ENCODE measurements at places on chromosomes 4 and X. TPM values are rescaled to one million over a fixed set of nuclear protein-coding genes. Genes with fewer than 3 reads are reported as not detected.

DNA sequence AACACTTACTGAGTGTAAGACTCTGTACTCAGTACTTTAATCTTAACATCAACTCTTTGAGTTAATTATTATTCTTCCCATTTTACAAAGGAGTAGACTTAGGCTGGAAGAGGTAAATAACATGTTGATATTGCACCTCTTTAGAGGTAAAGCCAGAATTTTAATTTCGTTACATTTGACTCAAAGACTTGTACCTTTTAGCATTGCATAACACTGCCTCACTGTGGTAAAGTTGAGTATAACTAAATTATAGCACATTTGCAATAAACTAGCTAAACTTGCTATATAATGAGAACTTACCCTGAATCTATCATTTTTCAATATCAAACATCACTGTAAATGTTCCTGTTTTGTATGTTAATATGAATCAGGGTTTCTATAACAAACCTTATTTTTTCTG, 218.5 kb downstream of the PRR32 start:
- H3K4me3 ChIP-seq = no peak overlapping the region
- no peaks in the 10 kb centered on the region for H3K4me1 ChIP-seq
- DNase-seq = no peak
- no peaks in the 10 kb centered on the region for H3K36me3 ChIP-seq
- H3K27ac ChIP-seq = no peak overlapping the region

DNA sequence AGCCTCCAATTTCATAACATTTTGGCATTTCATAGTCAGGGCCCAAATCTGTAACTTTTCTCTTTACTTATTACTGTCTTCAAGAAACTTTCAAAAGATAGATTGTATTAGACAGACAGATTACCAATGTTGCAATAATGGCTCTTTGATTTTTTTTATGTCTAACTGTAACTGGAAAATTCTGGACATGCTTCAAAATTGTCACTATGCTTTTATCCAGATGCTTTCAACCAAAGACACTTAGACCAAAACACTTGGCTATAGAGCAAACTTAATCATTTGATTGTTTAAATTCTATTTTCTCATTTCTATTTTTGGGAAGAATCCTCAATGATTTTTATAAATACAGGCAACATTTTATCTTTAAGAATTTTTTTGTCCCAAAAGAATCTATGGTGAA, 10.4 kb downstream of the ZXDA start:
- no peak for DNase-seq
- no peaks in the 10 kb centered on the region for H3K36me3 ChIP-seq
- no peak overlapping the region for H3K4me3 ChIP-seq
- H3K4me1 ChIP-seq = no peaks in the 10 kb centered on the region
- no peaks in the 10 kb centered on the region for H3K27me3 ChIP-seq
- no peak overlapping the region for H3K27ac ChIP-seq

DNA sequence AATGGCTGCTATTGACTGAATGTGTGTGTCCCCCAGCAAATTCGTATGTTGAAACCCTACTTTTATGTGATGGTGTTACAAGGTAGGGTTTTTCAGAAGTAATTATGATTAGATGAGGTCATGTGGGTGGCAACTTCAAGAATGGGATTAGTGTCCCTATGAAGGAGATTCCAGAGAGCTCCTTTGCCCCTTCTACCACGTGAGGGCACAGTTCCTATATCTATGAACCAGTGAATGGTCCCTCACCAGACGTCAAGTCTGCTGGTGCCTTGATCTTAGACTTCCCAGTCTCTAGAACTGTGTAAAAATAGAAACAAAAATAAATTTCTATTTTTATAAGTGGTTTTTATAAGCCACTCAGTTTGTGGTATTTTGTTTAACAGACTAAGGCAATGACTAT, 1137.6 kb upstream of the IGFBP7 start:
- no peak overlapping the region for H3K27ac ChIP-seq
- DNase-seq = no peak
- H3K36me3 ChIP-seq = no peaks in the 10 kb centered on the region
- H3K4me3 ChIP-seq = no peak overlapping the region
- H3K27me3 ChIP-seq = no peaks in the 10 kb centered on the region
- no peaks in the 10 kb centered on the region for H3K4me1 ChIP-seq

GRCh38 chr4:36159208-36159607, 85.1 kb downstream of the ARAP2 start:
- H3K36me3 ChIP-seq = no peaks in the 10 kb centered on the region
- no peak overlapping the region for H3K27ac ChIP-seq
- no peak overlapping the region for H3K4me3 ChIP-seq
- H3K4me1 ChIP-seq = no peaks in the 10 kb centered on the region
- no peaks in the 10 kb centered on the region for H3K27me3 ChIP-seq

DNA sequence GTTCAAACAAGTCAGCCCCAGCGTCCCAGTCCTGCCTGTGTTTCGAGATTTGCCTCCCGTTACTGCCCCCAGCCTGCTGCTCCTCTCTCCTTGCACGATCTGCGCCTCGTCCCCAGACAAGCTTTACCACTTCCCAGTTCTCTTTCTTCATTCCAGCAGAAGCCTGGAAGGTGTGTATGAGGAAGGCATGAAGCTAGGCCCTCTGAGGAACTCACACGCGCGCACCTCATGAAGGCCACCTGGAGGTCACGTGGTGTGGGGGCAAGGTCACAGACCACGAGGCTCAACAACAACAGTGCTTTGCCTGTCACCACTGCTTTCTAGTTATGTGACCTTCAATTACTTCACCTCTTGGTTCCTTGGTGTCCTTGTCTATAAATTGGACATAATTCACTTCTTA, 181.0 kb downstream of the PALLD start:
- DNase-seq = no peak
- H3K27ac ChIP-seq = no peak overlapping the region
- no peaks in the 10 kb centered on the region for H3K27me3 ChIP-seq

DNA sequence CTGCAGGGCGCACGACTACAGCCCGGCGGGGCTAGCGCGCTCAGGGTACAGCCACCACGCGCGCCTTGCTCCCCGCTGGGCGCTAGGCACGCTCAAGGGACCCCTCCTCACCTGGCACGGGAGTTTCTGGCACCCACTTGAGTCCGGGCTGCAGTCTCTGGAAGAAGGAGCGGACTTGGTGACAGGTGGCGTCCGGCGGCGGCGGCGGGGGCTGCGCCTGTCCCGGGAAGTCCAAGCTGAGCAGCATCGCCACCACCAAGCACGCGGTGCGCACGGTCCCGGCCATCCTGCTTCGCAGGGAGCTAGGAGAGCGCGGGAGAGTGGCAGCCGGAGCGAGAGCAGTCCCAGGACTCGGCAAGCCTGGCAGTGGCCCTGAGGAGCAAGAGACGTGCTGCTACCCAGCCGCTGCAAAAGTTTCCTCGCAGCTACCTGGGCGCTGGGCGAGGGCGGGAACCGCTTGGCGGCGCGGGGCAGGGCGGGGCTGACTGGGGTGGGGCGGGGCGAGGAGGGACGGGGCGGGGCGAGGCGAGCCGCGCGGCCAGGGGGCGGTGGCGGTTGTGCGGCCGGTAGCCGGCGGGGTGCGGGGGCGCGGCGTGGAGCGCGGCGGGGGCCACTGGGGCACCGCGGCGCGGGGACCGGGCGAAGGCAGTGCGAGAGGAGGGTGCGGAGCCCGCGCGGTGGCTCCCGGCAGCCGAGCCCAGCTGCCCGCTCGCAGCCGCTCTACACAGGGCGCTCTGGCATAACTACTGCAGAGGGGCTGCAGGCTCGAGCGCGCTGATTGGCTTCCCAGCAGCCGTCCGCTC, at the start of gene GPC3:
TSS of gene GPC3 (minus strand) at position 431 of the 803 bp plus-strand sequence.
- no peaks in the 10 kb centered on the region for H3K36me3 ChIP-seq
- H3K27ac ChIP-seq = no peak within 1 kb of the TSS
- H3K4me1 ChIP-seq = no peaks in the 10 kb centered on the region
- H3K4me3 ChIP-seq = peak within 1 kb of the TSS; percentile 38
- peak; percentile 27 for DNase-seq
- H3K27me3 ChIP-seq = peaks cover 26% of the 10 kb centered on the region

Gene NIPAL1
- total RNA-seq = 47.7 TPM

Gene IL2RG
- total RNA-seq = 231 TPM

Gene TIMM8A
- total RNA-seq = 8.6 TPM

GRCh38 chr4:677431-678293, 3.3 kb downstream of the MYL5 start:
- H3K27ac ChIP-seq = no peak overlapping the region
- H3K4me3 ChIP-seq = no peak overlapping the region
- peaks cover 2% of the 10 kb centered on the region for H3K36me3 ChIP-seq
- peak; percentile 42 for DNase-seq

- no peaks in the 10 kb centered on the region for H3K36me3 ChIP-seq
- no peaks in the 10 kb centered on the region for H3K27me3 ChIP-seq
- H3K4me1 ChIP-seq = no peaks in the 10 kb centered on the region
Measured at GRCh38 chrX:68652326-68653170, 5.1 kb downstream of the STARD8 start.

GRCh38 chr4:42401171-42401570, 3.9 kb downstream of the SHISA3 start:
- H3K27me3 ChIP-seq = peaks cover 66% of the 10 kb centered on the region
- H3K4me1 ChIP-seq = peaks cover 3% of the 10 kb centered on the region
- no peak for DNase-seq
- no peak overlapping the region for H3K27ac ChIP-seq
- H3K4me3 ChIP-seq = no peak overlapping the region

Gene TCEAL8
- total RNA-seq = 32.6 TPM

GRCh38 chrX:107505223-107505622, 55.8 kb downstream of the FRMPD3 start:
- H3K4me3 ChIP-seq = no peak overlapping the region
- no peaks in the 10 kb centered on the region for H3K4me1 ChIP-seq
- no peak for DNase-seq
- H3K27ac ChIP-seq = no peak overlapping the region
- H3K36me3 ChIP-seq = no peaks in the 10 kb centered on the region

DNA sequence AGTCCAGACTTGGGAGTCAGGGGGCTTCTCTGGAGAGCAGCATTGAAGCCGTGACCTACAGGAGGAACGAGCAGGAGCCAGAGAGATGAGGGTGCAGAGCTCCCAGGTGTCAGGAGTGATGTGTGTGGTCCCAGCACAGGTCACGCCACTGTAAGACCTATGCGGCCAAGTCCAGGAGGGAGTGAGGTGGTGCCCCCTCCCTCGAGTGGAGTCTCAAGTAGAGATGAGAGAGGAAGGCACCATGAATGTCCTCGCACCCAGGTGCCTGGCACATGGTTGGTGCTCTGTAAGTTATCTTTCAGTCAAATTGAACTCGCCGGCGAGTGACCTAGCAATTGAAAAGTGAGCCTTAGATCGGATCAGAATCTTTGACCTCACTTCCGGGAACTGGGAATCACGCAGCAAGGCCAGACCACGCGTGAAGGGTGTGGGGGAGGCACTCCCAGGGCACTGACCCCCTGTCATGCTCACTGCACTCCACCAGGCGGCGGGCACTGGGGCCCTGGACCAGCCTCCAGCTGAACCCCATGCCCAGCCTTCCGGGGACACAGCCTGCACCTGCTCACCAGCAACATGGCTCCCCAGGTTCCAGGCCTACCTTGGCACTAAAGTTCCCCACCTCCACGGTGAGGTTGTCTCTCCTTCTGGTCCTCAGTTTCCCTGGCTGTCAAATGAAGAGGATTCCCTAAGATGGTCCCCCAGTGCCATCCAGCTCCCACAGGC, 127.4 kb downstream of the HMX1 start:
- no peaks in the 10 kb centered on the region for H3K36me3 ChIP-seq
- H3K4me3 ChIP-seq = no peak overlapping the region
- no peak for DNase-seq
- no peak overlapping the region for H3K27ac ChIP-seq
- no peaks in the 10 kb centered on the region for H3K27me3 ChIP-seq
- H3K4me1 ChIP-seq = no peaks in the 10 kb centered on the region

Gene GPR119
- total RNA-seq = not detected

DNA sequence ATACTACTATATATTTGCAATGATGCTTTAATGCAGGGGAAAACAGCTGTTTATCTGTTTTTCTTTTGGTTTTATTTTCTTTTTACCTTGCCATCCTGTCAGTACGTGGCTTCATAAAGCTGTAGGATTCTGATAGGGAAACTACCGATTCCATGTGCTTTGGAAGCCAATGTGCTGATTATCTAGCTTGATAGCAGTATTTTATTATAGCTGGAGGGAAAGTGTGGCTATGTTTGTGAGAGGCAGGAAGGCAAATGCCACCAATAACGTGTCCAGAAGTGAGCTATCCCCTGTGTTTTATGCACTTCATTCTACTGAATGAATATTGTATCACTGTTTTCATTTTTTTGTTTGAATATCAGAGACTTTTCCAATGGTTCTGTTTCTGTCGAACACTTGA, 43.7 kb downstream of the IL15 start:
- H3K27ac ChIP-seq = peak overlapping the region; percentile 30
- no peaks in the 10 kb centered on the region for H3K27me3 ChIP-seq
- H3K4me3 ChIP-seq = no peak overlapping the region
- no peak for DNase-seq
- no peaks in the 10 kb centered on the region for H3K36me3 ChIP-seq

DNA sequence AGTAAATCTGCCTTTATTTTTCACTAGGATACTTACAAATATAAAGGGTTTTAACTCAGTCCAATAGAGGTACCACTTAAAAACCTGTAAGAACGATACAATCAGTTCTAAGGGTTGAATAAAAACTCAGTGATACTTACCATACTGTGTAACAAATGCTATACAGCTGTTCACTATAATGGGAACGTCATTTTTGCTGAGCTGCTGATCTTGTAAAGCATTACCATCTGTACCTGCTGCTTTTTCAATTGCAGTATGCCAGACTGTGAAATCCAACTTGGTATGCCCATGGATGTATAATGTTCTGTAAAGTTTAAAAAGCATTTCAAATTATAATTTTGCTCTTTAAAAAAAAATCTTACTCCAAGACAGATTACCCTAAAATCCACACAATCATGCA, 111.2 kb downstream of the ARAP2 start:
- H3K27ac ChIP-seq = no peak overlapping the region
- H3K4me3 ChIP-seq = no peak overlapping the region

GRCh38 chrX:25068340-25068739, 52.6 kb upstream of the ARX start:
- DNase-seq = no peak
- H3K36me3 ChIP-seq = no peaks in the 10 kb centered on the region
- no peak overlapping the region for H3K4me3 ChIP-seq
- H3K4me1 ChIP-seq = no peaks in the 10 kb centered on the region

- H3K27me3 ChIP-seq = peaks cover 11% of the 10 kb centered on the region
- no peak for DNase-seq
- H3K4me1 ChIP-seq = peaks cover 5% of the 10 kb centered on the region
- peak overlapping the region; percentile 31 for H3K4me3 ChIP-seq
- peak overlapping the region; percentile 45 for H3K27ac ChIP-seq
Measured at GRCh38 chrX:1248331-1249061, 20.1 kb upstream of the CSF2RA start.

- DNase-seq = no peak
- H3K4me1 ChIP-seq = no peaks in the 10 kb centered on the region
- H3K36me3 ChIP-seq = no peaks in the 10 kb centered on the region
- H3K4me3 ChIP-seq = no peak overlapping the region
- H3K27ac ChIP-seq = no peak overlapping the region
Measured at GRCh38 chr4:40702137-40702799, 47.5 kb upstream of the NSUN7 start.

Gene CHIC1
- 1.00 TPM for total RNA-seq

DNA sequence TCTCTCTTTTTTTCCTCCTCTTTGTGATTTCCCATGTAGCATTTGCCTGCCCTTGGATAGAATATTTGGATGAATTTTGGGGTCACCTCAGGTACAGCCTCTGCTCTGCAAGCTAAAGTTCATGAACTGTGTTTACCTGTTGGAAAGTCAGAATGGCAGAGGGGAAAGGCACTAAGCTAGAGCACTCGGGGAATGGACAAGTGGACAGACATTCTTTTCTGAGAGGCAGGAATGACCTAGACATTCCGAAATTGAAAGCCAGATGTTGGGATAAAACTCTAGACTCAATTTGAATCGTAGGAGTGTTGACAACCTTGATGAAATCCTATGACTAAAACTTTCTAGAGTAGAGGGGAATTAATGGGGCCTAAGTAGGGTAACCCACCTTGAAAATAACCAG, 56.1 kb downstream of the LUZP4 start:
- H3K4me3 ChIP-seq = no peak overlapping the region
- H3K36me3 ChIP-seq = no peaks in the 10 kb centered on the region
- no peak for DNase-seq
- H3K27ac ChIP-seq = peak overlapping the region; percentile 73

Gene UGT2A1
- not detected for total RNA-seq
